ENCODE measurements at places on chromosomes 1 and 21.

GRCh38 chr1:239091537-239091936, 294.8 kb upstream of the CHRM3 start:
- DNase-seq = no peak

DNA sequence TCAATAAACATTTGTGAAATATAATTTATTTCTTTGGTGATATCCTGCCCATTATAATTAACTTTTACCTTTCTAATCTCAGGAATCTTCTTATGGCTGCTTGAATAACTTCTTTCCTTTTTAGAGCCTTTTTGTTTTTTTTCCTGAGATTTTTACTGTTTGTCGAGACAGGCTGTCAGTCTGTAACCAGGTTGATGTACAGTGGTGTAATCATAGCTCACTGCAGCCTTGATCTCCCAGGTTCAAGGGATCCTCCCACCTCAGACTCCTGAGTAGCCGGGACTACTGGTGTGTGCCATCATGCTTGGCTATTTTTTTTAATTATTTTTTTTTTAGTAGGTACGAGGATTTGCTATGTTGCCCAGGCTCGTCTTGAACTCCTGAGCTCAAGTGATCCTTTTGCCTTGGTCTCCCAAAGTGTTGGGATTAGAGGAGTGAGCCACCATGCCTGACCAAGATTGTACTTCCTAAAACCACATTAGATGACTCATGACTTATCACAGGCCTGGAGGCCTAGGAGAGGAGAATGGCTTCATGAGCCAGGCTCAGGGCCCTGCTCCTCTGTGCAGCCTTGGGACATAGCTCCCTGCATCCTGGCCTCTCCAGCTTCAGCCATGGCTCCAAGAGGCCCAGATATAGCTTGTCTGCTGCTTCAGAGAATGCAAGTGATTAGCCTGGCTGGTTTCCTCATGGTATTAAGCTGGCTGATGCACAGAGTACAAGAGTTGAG, 48.6 kb downstream of the CTH start:
- DNase-seq = peak; percentile 64

DNA sequence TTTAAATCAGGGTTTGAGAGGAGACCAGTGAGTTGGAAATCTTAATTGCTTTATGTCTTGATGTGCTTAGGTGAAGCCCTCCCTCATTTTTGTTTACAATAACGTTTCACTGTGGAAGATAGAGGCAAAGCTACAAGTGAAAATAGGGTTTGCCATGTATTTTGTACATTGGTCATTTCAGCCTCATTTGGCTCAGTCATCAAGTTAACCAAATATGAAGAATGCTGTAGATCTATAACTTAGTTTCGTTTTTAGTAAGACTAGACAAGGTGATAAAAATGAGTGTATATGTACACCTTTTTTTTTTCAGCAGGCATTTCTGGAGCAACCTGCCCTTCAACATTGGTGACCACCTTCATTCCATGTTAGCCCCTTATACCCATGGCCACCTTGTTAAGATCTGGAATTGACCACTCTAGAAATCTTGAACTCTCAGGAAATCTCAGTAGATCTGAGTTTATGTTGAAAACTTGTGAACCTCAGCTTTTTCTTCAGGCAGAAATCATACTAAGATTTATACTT, 2.9 kb downstream of the NFYC start:
- no peak for DNase-seq

DNA sequence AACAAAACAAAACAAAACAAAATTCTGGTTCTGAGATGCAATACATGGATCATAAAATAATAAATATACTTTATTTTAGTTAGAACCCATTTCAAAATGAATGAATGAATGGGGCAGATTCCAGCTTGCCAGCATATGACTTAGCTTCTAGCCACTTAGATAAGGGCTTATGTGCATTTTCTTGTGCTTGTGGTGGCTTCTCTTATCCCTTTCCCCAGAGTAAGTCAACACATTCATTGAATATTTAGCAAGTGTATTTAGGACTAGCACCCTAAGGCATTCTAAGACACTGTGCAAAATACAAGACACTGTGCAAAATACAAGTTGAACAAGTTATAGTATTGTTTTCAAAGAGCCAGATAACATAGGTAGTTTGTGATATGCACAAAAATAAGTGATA, 4.7 kb downstream of the ADIPOR1 start:
- DNase-seq = no peak

GRCh38 chr1:10901091-10901890, 104.8 kb upstream of the CASZ1 start:
- no peak for DNase-seq

DNA sequence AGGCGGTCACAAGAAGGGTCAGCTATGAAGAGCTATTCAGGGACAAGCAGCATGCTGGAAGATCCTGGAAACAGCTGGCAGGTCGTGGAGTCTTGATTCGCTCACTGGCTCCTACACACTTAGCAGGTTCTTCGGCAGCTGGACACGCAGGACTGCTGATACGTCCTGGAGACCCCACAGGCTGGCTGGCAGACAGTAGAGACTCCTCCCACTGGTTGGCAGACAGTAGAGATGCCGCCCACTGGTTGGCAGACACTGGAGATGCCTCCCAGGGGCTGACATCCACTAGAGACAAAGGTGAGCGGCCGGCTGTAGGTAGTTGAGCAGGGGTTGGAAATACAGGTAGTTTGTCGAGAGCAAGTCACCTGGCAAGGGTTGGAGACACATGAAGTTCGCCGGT, 466 bp downstream of the KRTAP11-1 start:
- no peak for DNase-seq

GRCh38 chr1:203077956-203078355, 7.9 kb downstream of the MYOG start:
- DNase-seq = no peak

DNA sequence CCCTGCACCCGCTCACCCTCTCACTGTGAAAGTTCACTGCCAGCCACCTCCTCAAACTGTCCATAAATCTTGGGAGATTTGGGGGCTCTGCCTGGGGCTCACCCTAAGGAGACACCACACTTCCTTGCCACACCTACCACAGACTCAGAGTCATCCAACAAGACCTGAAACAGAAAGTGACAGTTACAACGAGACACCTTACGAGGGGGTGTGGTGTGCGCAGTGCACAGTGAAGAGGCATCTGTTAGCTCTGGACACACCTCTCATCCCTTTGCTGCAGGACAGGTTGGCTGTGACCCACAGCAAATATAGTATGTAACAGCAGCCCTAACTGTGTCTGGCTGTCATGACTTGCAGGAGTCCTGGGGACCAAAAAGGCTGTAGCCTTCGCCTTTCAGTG, 190.2 kb downstream of the NR5A2 start:
- no peak for DNase-seq

DNA sequence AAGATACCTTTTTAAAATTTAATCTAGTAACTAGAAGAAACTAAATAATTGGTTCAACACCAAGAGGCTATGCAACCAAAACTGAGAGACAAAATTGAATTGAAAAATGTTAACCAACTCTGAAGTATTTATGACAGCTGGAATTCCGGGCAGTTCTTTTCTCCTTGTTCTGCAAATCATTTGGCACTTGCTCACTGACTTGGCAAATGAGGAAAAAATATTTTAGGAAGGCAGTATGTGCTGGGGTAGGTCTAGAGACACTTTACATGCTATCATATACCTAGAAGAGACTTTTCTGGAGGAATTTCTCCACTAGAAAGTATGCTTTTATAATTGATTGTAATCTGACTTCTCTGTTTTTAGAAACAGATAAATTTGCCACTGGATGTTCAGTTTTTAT, 22.1 kb upstream of the SH3D21 start:
- no peak for DNase-seq

DNA sequence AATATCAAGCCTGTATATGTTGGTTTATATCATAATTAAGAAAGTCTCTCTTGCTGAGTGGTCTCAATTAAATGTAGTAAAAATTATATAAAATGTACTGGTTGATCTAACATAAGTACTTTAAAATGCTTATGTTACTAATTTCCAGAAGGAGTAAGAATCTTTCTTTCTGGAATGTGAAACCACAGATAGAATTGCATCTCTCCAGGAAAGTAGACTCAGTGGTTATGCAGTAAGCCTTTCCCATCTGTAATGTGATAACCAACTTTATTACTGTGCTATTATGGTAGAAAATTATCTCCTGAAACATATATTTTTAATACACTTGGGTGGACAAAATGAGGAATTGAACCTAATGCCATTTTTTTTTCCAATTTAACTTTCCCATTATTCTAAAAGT, 8.9 kb upstream of the RALGPS2 start:
- DNase-seq = no peak

DNA sequence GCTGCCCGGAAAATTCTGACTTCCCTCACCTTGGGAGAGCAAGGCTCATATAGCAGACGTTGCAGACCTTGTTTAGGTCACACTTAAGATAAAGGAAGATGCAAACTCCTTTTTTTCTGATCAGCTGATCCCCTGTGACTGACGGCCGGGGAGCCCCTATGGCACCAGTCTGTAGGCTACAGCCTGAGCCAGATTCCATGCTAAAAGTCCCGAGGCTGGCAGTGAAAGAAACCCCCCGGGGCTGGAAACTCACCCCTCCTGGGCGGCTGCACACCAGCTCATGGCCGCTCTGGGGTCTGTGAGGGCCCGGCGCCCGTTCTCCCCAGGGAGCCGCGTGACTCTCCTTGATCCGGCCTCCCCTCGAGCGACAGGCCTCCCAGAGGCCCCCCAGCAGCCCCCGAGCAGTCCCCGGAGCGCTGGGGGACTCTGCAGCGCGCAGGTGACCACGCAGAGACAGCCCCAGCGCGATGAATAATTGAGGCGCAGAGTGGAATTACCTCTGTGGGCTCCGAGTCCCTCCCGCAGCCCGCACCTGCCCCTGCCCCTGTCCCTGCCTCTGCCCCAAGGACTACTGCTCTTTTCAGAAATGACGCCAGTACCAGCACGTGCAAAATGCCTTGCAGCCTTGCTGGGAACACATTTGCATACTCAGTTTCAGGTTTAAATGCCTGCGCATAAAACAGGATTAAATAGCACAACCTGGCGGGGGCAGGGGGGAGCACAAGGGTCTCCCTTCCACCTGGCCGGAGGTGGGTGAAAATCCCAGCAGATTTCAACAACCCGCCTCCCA, 62.6 kb upstream of the CLDN14 start:
- DNase-seq = no peak

GRCh38 chr1:55428231-55428630, 213.1 kb upstream of the USP24 start:
- DNase-seq = no peak

- DNase-seq = no peak
Measured at GRCh38 chr1:153976819-153977249, 640 bp downstream of the JTB start.

DNA sequence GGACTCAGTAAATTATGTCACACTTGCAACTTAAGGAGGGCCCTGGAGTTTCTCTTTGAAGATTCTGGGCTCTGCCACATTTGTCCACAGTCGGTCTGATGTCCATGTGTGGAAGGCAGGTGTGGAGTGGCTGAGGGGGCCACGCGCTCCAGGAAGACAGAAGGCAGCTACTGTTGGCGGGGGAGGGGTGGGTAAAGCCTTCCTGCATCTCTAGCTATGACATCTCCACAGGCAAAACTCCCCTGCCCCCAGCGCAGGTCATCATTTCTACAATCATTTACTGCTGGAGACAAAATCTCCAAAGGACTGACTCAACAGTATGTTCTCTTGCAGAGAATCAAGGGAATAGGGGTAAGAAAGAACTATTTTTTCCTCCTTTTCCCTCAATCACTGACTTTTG, 11.4 kb upstream of the TSPEAR start:
- no peak for DNase-seq

GRCh38 chr1:246121533-246121932, 385.5 kb downstream of the SMYD3 start:
- peak; percentile 9 for DNase-seq

DNA sequence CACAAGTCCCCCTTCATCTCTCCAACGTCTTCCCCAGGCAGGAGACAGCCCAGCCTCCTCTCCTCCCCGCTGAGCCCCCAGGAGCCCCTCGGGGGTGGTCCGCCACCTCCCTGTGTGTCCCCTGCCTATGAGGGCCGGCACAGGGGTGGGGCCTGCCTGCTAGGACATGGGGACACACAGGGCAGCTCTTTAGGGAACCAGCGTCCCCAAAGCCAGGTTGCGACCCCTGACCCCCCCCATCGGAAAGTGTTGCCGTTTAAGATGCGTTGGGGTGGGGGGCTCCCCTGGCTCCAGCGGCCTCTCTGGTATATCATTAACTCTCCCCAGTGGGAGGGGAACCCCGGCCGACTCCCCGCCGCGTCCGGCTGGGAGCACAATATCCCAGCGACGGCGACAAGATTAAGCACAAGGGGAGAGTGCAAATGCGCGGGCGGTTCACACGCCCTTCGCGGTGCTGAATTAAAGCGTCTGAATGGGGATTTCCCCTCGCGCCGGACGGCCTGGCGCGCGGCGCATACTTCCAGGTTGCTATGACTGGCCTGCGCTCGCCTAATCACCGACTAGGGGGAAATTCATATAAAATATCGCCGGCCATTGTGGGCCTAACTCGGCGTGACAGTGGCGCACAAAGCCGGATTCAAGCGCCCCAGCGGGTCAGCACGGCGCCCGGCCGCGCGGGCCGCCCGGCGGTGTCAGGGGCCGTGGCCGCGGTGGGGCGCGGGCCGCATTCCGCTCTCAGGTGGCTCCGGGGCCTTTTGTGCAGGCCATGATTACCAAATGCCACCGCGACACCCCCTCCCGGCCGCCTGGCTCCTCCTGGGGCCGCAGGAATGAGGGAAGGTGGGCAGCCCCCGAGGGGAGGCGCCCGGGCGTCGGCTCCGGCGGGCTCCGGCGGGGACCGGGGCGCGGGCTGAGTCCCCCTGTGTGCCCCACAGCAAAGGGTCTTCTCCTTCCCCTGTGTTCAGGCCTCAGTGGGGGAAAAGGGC, 30.9 kb downstream of the WNT3A start:
- no peak for DNase-seq

GRCh38 chr1:184049291-184049690, 2.2 kb upstream of the TSEN15 start:
- no peak for DNase-seq

DNA sequence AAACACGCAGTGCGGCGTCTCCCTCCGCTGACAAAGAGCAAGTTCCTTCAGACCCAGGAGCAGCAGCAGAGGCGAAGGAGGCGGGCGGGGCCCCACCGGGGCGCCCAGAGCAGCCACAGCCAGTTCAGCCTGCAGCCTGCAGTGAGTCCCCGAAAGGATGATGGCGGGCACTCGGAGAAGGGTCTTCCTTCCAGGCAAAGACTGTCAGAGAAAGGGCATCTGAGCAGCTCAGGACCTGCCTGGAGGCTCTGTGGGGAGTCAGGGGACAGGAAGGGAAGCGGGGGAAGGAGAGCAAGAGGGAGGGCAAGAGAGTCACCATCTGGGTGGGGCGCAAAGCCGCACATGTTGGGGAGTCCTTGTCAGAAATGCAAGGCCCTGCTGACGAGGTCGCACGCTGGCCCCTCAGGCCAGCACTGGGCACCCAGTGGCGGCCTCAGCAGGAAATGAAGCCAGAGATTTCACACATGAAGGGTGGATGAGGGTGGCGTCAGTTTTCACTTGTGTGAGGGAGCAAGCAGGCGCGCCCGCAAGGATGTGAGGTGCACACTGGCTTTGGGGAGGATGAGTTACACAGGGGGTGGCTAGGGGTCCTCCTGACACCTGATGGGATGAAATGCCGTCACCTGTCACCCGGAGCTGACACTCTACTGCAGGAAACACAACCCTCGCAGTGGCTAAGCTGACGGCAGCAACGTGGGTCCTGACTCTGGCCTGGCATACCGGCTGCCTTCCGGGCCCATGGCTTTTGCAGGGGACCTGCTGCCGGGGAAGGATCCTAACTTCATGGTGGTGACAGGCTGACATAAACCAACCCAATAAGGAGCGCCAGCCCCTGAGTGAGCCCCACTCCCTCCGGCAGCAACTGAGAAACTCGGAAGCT, 6.6 kb downstream of the LRRC47 start:
- DNase-seq = no peak

GRCh38 chr1:233844692-233845091, 59.8 kb upstream of the SLC35F3 start:
- DNase-seq = no peak

- no peak for DNase-seq
Measured at GRCh38 chr1:180974236-180974635, 48.4 kb downstream of the STX6 start.
